ENCODE measurements at places on chromosomes 1 and 21.

GRCh38 chr1:8411803-8412182, 93.9 kb downstream of the SLC45A1 start:
- no peak for DNase-seq

- no peak for DNase-seq
These were observed 59.3 kb upstream of the PTGFRN start for GRCh38 chr1:116850436-116850835.

GRCh38 chr1:31624731-31625514, 7.4 kb downstream of the HCRTR1 start:
- DNase-seq, result no peak

DNA sequence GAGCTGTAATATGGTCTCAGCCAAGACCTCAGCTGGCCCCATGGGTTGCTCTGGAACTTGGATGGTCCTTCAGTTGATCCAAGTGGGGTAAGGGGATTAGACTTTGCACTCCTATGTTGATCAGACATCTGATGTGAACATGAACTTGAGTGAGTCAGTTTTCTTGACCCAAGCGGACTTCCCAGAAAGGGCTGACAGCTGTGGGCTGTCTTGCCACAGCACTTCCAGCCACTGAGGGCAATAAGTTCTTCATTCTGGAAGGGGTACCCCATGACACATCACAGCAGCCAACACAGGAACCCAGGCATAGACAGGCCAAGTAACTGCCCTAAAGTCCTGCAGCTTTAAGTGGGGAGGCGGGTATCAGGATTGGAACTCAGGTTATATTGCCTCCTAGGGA, 93.9 kb upstream of the USP24 start:
- no peak for DNase-seq

GRCh38 chr1:147241934-147242448, 493 bp upstream of the CHD1L start:
- no peak for DNase-seq

- no peak for DNase-seq
These were observed 33.1 kb downstream of the KCNJ15 start for GRCh38 chr21:38289705-38290485.

DNA sequence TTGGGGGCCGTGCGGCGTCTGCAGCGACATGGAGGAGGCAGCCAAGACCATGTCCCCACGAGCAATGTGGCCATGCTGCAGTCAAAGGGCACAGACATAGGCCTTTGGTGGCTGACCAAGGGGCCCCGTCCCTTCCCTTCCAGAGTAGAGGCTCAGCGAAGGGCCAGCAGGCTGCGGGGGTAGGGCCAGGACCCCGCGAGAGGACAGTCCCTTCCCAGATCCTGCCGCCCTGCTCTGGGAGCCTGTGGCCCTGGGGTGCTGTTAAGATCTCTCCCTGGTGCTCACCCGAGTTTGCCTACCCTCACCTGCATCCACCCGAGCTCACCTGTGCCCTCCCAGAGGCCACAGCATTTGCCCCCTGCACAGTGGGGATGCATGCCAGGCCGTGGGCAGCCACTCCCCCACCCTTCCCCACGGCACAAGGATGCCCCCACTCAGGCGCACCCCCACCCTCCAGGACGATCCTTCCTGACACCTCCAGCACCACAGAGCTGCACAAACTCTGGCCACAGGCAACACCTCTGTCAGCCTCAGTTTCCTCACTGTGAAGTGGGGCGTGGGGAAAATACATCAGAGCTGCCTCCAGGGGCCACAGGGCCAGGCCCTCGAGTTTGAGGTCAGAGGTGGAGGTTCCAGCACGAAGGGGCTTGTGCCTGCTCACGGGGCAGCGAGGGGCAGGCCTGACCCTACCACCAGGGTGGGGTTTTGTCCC, 15.5 kb downstream of the ITGB2 start:
- DNase-seq, result no peak

DNA sequence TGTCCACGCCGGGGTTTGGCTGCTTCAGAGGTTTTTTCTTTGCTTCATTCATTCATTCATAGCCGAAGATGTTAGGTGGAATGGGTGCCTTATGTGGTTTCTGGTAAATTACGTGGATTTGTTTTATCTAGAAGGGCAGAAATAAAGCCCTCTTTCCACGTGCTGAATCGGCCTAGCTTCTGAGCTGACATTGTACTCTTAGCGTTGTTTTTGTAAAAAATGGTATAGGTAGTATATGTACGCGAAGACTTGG, 1.5 kb downstream of the GALNT2 start:
- DNase-seq, result no peak

- DNase-seq, result no peak
These were observed 309.2 kb downstream of the HLX start for GRCh38 chr1:221188458-221188857.

DNA sequence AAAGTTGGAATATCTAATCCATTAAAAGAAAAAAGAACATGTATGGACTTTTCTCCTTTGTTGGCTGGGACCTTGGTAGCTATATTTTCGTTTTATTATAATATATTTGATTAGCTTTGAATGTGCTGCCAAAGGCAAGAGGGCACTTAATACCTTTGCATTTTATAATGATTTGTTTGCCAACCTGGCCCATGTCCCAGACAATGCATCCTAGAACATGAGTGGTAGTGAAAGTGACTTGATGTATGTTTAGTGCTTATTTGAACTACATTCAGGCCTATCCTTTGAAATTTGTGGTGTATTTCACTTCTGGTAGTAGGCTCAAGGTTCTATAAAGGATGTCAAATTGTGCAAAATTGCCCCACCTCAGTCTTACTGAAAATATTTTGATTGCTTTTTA, 25.9 kb downstream of the CACHD1 start:
- no peak for DNase-seq

GRCh38 chr21:42534421-42535378, 21.0 kb downstream of the SLC37A1 start:
- DNase-seq, result no peak

- DNase-seq, result no peak
These were observed 96.5 kb downstream of the KIF14 start for GRCh38 chr1:200524092-200524491.

DNA sequence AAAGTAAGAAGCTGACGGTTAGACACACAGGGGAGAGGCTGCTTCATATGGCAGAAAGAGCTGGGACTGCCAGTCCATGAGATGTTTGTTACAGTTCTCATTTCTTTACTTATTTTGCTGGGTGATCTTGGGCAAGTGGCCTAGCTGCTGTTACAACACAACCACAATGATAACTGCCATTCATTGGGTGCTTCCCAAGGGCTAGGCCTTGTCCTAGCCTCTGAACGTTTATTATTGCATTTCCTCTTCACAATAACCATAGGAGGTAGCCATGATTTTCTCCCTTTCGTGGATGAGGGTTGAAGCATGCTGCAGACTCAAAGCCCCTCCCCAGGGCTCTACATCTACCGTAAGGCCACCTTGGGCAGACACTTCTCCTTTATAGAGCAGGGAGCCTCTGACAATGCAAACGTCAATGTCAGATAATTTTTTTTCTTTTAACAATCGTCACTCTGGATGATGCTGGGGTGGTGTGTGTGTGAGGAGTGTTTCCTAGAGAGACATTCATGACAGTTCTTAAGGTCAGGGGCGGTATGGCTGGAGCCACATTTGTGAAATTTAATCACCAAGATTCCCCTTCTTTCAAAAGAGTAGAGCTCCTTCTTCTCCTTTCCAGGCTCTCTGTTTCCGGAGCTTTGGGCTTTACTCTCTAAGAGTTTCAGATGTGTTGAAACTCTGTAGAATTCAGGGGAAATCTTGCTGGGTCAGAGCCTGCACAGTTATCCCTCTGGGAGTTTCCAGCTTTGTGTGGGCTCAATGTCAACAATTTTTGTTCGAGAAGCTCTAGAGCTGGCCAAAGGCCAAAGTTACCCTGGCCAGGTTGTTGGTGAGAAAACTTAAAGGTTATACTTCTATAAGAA, 138.5 kb upstream of the SGIP1 start:
- DNase-seq, result no peak

DNA sequence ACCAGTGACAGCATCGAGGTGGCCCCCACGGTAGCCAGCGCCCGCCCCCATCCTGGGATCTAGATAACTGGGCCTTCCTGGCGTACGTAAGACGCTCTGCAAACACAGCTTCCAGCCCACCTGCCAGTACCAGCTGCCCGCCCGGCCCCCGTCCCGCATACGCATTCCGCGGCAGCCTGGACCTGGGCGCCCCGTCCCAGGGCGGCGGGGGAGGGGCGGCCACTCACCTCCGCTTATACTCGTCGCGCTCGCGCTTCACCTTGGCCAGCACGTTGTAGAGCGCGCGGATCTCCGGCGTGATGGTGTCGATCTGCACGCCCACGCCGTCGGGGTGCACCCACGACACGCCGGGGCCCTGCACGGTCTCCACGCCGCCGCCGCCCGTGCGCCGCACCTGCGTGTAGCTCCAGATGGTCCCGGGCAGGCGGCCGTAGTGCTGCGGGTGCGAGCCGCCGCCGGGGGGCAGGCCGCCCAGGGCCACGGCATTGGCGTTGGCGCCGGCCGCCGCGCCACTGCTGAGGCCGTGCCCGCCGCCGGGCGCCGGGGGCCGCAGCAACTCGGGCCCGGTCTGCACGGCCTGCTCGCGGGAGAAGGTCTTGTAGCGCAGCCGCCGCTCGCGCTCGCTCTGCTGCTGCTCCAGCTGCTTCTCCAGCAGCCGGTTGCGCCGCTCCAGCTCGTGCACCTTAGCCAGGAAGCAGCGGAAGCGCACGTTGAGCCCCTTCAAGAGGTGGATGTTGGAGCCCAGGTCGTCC, 859 bp downstream of the IFFO2 start:
- DNase-seq, result peak; percentile 44

GRCh38 chr1:153313288-153313687, 536 bp upstream of the PGLYRP3 start:
- DNase-seq, result no peak

DNA sequence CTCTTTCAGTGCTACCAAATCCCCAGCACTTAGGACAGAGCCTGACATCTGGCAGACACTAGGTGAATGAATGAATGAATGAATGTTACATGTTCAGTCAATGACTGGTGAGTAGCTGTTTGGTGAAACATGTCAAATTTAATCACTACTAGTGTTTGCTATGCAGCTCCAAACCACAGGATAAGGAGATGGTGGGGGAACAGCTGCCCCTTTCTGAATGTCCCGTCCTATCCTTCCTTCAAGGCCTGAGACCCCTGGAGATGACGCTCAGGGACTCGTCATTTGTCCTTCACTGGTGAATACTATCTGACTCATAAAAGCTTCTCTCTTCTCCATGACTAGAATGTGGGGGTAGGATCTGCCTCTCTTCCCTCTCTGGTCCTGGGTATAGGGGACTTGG, 175.4 kb downstream of the HIVEP3 start:
- DNase-seq, result no peak

DNA sequence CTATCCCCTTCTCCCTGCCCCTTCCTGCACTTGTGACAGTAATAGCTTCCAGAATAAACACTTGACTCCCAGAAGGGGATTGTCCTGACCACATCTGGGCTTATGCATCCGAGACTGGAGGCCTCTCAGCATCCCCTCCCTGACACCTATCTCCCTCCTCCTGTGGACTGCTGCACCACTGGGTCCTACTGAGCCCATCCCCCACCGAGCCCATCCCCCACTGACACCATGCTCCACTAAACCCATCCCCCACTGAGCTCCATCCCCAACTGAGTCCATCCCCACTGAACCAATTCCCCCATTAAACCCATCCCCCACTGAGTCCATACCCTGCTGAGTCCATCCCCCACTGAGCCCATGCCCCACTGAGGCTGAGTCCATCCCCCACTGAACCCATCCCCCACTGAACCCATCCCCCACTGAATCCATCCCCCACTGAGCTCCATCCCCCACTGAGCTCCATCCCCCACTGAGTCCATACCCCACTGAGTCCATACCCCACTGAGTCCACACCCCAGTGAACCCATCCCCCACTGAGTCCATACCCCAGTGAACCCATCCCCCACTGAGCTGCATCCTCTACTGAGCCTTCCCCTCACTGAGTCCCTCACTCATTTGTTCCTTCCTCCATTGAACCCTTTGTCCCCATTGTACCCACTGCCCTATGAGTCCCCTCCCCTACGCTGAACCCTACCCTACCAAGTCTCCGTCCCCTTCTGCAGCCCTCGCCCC, 5.6 kb downstream of the PDZK1IP1 start:
- DNase-seq, result no peak

GRCh38 chr1:84853741-84854721, 39.0 kb downstream of the LPAR3 start:
- DNase-seq, result no peak

DNA sequence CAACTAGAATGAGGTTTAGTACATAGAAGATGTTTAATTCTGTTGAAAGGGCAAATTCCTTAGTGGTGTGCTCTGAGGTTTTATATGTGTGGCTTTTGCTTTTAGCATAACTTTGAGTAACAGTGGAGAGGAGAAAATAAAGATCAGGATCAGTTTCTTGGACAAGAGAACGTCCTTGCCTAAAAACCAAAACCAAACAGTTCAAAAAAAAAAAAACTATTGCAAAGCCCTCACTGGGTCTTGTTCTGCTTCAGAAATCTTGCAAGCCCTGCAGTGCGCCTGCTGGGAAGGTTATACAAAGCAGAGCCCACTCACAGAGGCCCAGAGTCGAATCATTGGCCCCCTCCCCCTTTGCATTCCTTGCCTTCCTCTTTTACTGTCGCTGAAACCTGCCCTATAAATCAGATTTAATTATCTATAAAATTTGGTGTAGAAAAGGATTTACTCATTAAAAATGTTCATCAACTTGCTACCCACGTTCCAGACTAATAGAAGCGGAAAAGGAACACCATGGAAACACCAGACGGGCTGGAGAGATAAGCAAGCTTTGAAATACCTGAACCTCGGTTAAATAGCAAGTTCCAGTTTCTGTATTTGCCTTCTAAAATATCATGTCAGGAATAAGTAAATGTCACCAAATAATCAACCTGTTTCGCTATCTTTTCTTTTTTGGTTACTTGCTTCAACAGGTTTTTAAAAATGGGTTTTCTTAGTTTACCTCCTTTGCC, 201.6 kb upstream of the PTBP2 start:
- no peak for DNase-seq

DNA sequence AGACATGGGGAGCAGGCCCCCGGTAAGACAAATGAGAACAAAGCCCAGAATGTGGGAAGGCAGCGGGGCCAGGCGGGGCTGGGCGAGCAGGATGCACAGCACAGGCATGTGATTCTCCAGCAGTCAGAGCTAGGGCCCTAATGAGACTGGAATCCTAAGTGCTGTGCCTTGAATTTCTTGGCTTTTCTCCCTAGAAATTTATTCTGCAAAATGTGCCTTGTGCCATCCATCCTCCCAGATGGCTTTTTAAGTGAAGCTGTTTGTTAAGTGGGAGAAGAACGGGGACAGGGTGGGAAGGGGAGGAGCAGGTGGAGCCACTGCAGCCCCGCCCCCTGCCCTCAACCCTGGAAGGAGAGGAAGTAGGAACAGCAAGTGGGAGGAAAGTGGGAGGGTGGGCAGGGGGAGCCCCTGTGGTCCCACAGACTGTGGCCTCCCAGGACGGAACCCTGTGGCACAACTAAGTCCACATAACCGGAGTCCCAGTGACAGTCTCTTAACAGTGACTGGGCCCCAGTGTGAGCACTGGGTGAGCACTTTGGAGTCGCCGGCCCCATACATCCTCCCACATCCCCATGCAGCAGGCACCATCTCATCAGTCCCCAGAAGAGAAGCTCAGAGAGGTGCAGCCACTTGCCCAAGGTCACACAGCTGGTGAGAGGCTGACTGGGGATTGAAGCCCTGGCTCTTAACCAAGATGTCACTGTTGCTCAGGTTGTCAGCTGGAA, 216.9 kb downstream of the MATN1 start:
- no peak for DNase-seq

Measured in stimulated activated CD4-positive, alpha-beta T cell treated with anti-CD3 and anti-CD28 coated beads, Interleukin-15, amount 100 ng/mL, for 1 hour (primary cell).